ENCODE measurements at places on chromosomes 5 and 9. TPM values are rescaled to one million over a fixed set of nuclear protein-coding genes. Genes with fewer than 3 reads are reported as not detected.

Gene RUSC2
- 24.0 TPM for total RNA-seq

Gene MORN5
- not detected for total RNA-seq

Gene SYK
- not detected for total RNA-seq

Gene STPG3
- total RNA-seq = not detected

Gene ANAPC2
- 11.7 TPM for total RNA-seq

Gene DRD1
- total RNA-seq = 10.0 TPM

Gene PCA3
- not detected for total RNA-seq

Gene GHR
- total RNA-seq = 0.05 TPM

Gene TRIM7
- total RNA-seq = 28.0 TPM

Measured in SJSA1 (cell line).